ENCODE measurements at places on chromosomes 1 and 21. TPM values are rescaled to one million over a fixed set of nuclear protein-coding genes. Genes with fewer than 3 reads are reported as not detected.

The MPZ gene
- total RNA-seq = 8.4 TPM

DNA sequence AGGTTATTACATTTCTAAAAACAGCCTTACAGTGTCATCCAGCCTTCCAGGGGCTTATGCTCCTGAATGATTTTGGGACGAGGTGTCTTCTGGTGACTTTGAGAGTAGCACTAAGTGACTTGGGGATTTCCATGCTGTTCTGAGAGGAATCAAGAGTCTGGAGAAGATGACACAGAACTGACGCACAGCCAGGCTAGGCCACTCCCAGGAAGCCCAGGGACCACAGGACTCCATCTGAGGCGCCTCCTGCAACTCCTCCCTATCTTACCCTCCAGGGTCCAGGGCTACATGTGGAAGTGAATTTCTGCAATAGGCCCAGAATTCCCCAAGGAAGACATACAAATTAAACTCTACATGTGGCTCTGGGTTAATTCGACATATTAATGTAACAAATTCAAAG lies 92.5 kb downstream of the SLC25A24 start:
- H3K4me3 ChIP-seq = no peak overlapping the region
- peaks cover 7% of the 10 kb centered on the region for H3K4me1 ChIP-seq
- H3K27me3 ChIP-seq = no peaks in the 10 kb centered on the region
- H3K27ac ChIP-seq = no peak overlapping the region

DNA sequence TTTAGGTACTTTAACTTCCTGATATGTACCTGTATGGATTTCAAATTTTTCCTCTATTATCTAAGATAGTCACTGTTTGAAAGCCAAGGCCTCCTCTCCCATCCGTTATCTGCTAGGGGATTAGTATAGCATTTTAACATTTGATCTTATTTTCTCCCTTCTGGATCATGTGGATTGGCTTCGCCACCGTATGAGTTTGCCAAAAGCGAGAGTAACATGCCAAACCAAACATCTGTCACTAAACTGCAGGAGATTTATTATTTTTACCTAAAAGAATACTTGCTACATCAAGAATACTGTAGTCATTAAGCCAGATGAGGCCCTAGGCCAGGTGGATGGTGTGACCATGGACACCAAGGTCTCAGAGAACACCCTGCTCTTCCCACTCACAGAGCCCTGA lies 28.5 kb upstream of the EEIG2 start:
- no peak for DNase-seq
- no peaks in the 10 kb centered on the region for H3K36me3 ChIP-seq

GRCh38 chr1:33282791-33283190 lies 26.5 kb downstream of the ZNF362 start:
- H3K36me3 ChIP-seq = peaks cover 13% of the 10 kb centered on the region
- H3K4me3 ChIP-seq = no peak overlapping the region
- no peaks in the 10 kb centered on the region for H3K27me3 ChIP-seq
- H3K4me1 ChIP-seq = no peaks in the 10 kb centered on the region

DNA sequence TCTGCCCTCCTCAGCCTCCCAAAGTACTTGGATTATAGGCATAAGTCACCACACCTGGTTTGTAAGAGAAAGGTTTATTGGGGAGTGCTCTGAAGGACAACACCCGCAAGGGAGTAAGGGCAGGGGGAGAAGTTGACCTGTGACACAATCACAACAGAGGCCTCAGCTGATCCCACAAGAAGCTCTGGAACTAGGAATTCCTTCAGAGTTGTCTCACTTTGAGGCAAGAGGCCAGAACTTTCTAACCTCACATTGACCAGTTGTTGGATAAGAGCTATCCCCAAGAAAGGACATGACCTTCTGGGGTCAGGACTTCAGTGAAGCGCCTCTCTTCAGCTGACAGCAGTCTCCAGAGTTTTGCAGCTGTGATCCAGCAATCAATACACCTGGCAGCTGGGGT lies 27.4 kb upstream of the RC3H1 start:
- peaks cover 2% of the 10 kb centered on the region for H3K4me1 ChIP-seq
- DNase-seq = no peak
- H3K27me3 ChIP-seq = peaks cover 9% of the 10 kb centered on the region
- no peak overlapping the region for H3K27ac ChIP-seq

DNA sequence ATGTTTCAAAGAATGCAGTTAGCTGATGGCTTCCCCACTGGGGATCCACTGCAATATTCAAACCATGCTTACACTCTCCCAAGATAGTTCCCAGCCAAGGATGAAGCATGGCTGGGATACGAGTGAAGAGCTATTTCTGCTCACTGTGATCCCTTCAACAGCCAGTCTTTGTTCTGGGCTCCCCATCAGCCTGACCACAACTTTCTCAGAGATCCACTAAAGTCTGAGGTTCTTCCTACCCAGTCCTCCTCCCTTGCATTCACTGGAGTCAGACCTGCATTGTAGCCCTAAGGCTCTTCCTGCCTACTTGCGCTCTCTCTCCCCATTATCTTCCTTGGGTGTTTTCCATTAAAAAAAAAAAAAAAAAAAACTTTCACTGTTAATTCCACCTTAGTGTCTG lies 101.4 kb downstream of the TTLL7 start:
- no peak overlapping the region for H3K27ac ChIP-seq
- H3K4me3 ChIP-seq = no peak overlapping the region
- no peak for DNase-seq

DNA sequence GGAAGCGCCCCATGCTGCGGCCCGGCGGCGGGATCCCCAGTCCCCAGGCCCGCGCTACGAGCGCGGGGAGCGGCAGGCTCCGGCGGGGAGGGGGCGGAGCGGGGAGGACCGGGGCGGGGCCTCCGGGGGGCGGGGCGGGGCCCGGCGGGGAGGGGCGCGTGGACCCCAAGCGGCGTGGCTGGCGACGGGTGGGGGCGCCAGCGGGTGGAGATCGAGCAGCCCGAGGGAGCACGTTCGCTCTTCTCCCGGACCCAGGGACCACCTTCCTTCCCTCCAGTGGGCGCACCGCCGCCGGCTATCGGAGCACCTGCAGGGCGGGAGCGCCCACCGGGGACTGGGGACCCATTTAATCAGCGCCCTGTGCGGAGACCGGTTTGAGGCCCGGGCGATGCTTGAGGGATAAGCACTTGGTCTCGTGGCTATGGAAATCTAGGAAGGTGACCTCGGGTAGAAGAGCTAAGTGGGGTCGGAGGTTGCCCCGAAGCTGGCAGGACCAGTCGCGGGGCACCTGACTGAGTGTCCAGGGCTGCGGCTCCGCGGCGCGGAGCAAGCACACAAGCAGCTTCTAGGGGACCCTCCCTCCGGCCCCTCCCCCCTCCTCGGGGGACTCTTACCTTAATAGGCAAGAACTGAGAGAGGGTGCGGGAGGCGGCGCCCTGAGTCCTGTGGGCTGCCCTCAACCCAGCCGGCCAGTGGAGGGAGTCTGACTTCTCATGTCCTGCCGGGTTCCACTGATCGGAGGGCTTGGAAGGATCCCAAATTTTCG lies at the start of gene TSPAN2:
Gene TSPAN2, minus strand, starts transcription at position 84 of the 766 bp plus-strand sequence. Its CDS starts 71 bp downstream, at position 13.
- DNase-seq = peak; percentile 63
- no peaks in the 10 kb centered on the region for H3K36me3 ChIP-seq
- H3K4me1 ChIP-seq = peaks cover 6% of the 10 kb centered on the region

The MXRA8 gene
- 0.51 TPM for total RNA-seq

The NBPF10 gene
- total RNA-seq = 1.5 TPM

DNA sequence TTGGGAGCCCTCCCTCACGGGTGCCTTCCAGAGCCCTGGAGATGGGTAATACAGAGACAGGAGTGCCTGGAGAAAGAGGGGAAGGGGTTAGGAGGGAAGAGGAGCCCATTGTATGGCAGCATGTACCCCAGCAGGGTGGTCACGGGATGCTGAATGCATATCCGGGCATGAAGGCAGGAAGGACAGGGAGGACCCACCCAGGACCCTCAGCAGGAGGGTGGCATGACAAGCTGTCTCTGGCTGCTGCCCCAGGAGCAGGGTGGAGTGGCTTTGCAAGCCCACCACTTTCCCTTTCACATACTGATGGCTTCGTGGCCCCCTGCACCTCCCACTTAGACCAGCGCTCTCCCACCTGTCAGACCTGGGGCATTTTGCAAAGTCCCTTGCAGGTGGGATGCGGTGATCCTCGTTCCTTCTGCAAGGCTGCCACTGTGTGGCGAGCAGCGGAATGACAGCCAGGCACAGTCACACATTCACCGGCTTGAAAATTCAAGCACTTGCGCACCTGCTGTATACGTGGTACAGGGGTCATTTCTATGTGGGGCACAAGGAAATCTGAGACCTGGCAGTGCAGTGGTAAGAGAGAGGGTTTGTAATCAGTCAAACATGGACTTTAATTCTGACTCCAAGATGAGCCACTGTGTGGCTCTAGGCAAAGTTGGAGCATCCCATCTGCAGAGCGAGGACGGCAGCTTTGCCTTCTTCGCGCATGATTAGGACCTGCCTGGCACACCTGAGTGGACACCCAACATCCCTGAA lies 53.2 kb upstream of the TMEM51 start:
- no peak overlapping the region for H3K4me3 ChIP-seq
- peaks cover 6% of the 10 kb centered on the region for H3K4me1 ChIP-seq
- H3K27me3 ChIP-seq = peaks cover 6% of the 10 kb centered on the region

DNA sequence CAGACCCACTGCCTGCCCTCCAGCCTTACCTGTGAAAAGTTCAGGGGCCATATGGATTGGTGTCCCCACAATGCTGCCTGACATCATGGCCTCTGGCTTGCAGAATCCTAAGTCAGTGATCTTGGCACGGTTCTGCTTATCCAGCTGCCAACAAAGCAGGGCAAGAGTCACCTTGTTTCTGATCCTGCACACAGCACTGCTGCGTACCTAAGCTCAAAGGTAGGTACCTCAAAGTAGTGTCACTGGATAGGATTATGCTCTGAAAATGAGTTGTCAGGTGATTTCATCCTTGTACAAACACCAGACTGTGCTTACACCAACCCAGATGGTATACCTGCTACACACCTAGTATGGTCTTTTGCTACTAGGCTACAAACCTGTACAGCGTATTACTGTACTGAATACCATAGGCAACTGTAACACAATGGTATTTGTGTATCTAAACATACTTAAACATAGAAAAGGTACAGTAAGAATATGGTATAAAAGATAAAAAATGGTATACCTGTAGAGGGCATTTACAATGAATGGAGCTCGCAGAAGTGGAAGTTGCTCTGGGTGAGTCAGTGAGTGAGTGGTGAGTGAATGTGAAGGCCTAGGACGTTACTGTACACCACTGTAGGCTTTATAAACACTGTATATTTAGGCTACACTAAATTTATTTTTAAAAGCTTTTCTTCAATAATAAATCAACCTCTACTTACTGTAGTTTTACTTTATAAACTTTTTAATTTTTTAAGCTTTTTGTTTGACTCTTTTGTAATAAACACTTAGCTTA lies 29.1 kb upstream of the RBBP5 start:
- H3K27me3 ChIP-seq = no peaks in the 10 kb centered on the region
- no peak overlapping the region for H3K4me3 ChIP-seq
- H3K36me3 ChIP-seq = peaks cover 39% of the 10 kb centered on the region
- DNase-seq = no peak
- H3K27ac ChIP-seq = no peak overlapping the region

DNA sequence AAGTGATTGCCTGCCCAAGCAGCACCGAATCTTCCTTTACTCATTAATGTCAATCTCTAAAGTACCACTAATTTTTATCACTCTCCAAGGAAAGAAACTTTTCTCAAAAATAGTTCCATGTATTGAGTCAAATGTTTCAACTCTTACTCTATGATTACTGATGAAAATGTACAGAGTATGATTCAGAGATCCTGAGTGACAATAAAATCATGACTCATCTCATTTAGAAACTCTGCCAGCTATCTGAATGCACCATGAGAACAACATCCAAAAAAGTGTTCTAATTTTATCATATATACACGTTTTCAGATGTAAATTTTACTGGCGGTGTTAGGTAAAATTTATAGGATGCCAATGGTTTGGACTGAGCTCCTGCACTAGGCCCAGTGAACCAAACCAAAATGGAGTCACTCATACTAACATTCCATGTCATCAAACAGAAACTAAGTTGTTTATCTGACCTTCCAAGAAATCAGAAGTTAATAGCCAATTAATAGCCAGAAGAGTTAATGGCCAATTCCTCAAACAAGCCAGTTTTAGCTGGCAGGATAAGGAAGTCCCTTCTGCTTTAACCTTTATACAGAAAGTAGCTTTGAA lies 22.6 kb downstream of the PLPPR5 start:
- no peaks in the 10 kb centered on the region for H3K27me3 ChIP-seq
- no peak for DNase-seq
- H3K4me3 ChIP-seq = no peak overlapping the region
- H3K36me3 ChIP-seq = no peaks in the 10 kb centered on the region
- H3K27ac ChIP-seq = no peak overlapping the region

The CHIT1 gene
- 0.67 TPM for total RNA-seq

GRCh38 chr1:96357141-96357765 lies 364.3 kb upstream of the PTBP2 start:
- H3K4me3 ChIP-seq = no peak overlapping the region
- H3K27me3 ChIP-seq = no peaks in the 10 kb centered on the region
- no peak for DNase-seq
- H3K27ac ChIP-seq = no peak overlapping the region

DNA sequence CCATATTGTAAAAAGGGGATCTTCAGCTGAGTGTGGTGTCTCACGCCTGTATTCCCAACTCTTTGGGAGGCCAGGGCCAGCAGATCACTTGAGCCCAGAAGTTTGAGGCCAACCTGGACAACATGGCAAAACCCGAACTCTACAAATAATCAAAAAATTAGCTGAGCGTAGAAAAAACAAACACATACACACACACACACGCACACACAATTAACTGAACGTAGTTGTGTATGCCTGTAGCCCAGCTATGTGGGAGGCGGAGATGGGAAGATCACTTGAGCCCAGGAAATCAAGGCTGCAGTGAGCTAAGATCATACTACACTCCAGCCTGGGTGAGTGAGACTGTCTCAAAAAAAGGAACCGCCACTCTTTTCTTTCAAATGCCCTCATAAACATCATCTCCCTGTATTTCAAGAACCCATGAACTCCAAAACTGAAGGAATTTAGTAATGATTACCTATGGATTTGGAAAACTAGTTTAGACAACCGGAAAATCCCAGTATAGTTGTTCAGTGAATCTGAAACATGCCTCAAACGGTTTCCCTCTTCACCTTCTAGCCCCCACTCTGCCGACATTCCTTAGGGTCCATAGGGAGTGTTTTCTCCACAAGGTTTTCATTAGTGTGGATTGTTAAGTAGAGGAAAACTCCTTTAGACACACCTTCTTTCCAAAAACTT lies 4.5 kb downstream of the TXNIP start:
- peak overlapping the region; percentile 100 for H3K4me3 ChIP-seq
- no peaks in the 10 kb centered on the region for H3K27me3 ChIP-seq
- DNase-seq = peak; percentile 28
- peak overlapping the region; percentile 19 for H3K27ac ChIP-seq
- peaks cover 56% of the 10 kb centered on the region for H3K4me1 ChIP-seq
- H3K36me3 ChIP-seq = peaks cover 46% of the 10 kb centered on the region

GRCh38 chr1:85603086-85603880 lies 22.7 kb downstream of the CCN1 start:
- no peak overlapping the region for H3K4me3 ChIP-seq
- peaks cover 3% of the 10 kb centered on the region for H3K36me3 ChIP-seq
- H3K27ac ChIP-seq = no peak overlapping the region
- DNase-seq = no peak

The CYP4Z1 gene
- total RNA-seq = not detected

- H3K36me3 ChIP-seq = peaks cover 9% of the 10 kb centered on the region
- H3K4me3 ChIP-seq = no peak overlapping the region
- no peak overlapping the region for H3K27ac ChIP-seq
Measured at GRCh38 chr1:207259391-207259790, 62.1 kb upstream of the CD55 start.

Measured in activated naive CD8-positive, alpha-beta T cell treated with anti-CD3 and anti-CD28 coated beads, Interleukin-2, amount 10 ng/mL, durations not matched to agents 7 days and 5 days (primary cell).